Lower leg skin (tissue), 4 donors: ENCODE measurements at places on chromosomes 4 and X. TPM values are rescaled to one million over a fixed set of nuclear protein-coding genes. Genes with fewer than 3 reads are reported as not detected.

GRCh38 chrX:69000877-69001276, 164.4 kb downstream of the PJA1 start:
- no peak for DNase-seq

GRCh38 chrX:115535421-115535820, 25.6 kb upstream of the PLS3 start:
- no peak for DNase-seq

DNA sequence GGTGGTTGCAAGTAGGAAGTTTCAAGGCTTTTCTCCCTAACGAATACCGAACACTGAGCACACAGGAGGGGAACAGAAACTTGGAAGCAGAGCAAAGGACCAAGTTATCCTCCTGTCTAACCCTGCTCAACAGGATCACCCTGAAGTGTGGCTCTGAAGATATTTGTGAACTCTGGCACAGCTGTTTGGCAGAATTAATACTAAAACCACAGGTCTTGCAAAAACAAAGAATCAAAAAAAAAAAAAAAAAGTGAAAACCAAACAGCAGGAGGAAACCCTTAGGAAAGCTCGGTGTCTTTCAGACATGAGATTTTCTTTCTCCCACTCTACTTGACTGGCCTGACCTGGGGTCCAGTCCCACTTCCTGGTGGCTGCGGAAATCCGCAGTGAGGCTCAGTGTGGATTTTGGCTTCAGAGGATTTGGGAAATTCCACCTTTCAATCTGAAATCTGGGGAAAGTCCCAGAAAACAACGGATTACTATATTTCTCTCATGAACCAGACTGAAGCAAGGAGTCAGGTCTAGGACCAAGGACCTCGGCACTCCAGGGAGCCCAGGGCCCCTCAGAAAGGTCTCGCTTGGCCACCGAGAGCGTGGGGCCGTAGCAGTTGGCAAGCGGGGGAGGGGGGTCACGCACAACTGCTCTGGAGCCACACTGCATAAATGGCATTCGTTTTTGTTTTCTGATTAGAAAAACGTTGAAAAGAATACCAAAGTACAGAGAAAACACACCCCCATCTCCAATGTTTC, 867 bp downstream of the TIFA start:
- DNase-seq, result no peak

DNA sequence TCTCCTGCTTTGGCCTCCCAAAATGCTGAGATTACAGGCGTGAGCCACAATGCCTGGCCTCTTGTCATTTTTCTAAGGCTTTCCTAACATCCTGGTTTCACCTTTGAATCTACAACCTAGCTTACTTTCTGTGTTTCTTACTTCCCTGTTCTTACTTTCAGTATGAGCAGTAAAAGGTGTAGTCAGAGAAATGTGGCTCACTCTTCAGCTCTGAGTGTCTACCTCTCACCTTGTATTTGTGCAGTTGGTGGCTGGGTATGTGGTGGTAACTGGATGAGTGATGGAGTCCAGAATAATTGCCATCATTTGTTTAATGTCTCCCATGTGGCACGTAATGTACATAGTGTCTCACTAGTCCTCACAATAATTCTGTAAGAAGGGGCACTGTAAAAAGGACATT, 19.1 kb upstream of the CXCL11 start:
- DNase-seq, result no peak

DNA sequence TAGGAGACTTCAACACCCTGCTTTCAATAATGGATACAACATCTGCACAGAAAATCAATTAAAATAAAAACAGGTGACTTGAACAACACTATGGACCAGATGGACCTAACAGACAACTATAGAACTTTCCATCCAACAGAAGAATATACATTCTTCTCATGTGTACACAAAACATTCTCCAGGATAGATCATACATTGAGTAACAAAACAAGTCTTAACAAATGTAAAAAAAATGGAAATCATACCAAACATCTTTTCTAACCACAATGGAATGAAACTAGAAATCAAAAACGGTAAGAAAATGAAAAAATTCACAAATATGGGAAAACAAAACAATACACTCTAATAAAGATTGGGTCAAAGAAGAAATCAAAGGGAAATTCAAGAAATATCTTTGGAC, 24.7 kb downstream of the CYP2U1 start:
- no peak for DNase-seq

DNA sequence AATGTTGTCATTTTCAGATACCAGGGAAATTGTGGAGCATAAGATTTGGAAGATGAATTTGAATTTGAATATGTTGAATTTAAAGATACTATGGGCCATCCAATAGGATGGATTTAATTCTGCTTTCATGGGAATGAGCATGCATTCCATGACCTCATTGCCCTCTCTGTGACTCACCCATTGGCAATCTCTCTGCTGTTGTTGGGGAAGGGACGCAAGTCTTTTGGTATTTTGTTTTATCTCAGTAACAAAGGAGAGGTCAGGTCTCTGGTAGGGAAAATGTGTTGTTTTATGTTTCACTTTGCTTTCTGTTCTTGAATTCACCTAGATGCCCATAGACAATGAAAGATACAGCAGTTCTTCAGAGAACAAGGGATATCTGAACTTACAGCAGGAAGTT, 42.1 kb upstream of the MAGEA4 start:
- DNase-seq, result no peak

- no peak for DNase-seq
Observed at GRCh38 chrX:107625739-107626138, 2.6 kb upstream of the PRPS1 start.

DNA sequence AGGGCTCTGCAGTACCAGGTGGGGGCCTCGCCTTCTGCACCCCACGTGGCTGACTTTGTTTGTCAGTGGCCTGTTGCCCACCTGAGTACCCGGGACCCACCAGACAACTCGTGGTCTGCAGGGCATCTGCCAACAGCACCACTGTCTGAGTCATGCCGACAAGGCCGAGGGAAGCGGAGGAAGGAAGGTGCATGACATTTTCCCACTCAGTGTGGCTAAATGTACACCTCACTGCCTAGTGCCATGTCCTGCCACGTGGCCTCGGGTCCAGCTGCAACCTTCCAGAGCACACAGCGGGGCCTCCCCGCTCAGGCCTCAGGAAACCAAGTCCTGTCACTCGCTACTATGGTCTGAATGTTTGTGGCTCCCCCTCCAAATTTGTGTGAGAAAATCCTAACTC, 22.1 kb downstream of the ABLIM2 start:
- no peak for DNase-seq

The TCP11X2 gene
- total RNA-seq, result not detected

The DUX4 gene
- not detected for total RNA-seq

The ANK2 gene
- 7.1 TPM for total RNA-seq

The FAM241A gene
- total RNA-seq, result 4.3 TPM
